ENCODE measurements at places on chromosomes 6 and 20.

DNA sequence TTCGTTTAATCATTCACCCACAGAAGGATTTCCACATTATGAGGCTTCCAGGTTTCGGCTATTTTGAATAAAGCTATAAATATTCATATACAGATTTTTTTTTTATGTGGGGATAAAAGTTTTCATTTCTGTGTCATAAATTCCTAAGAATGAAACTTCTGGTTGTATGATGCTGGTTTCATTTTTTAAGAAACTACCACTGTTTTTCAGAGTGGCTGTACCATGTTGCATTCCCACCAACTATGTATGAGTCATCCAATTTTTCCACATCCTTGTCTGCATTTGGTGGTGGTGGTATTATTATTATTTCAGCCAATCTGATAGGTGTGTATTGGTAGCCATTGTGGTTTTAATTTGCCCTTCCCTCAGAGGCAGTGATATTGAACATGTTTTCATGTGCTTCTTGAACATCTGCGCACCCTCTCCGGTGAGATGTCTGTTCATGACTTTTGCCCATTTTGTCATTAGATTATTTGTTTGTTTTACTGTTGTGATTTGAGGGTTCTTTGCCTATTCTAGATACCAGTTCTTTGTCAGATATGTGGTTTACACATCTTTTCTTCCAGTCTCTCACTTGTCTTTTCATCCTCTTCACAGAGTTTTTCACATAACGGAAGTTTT is 75.5 kb downstream of the DOK5 start:
- no peak for DNase-seq

DNA sequence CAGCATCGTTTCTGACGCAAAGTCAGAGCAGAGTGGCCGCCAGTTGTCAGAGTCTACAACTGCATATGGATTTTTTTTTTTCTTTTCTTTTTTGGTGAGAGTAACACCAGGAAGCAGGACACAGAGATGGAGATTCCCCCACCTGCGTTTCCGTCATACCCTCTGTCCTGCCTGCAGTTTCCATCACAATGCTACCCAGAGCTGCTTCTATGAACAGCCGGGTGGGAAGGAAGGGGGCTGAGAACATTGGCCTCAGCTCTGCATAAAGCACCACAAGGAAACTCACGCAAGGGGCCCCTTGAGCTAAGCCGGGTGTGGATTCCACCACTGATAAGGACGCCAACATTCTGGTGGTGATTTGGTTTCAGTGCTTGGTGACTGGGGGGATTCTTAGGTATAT is 183.5 kb upstream of the AFDN start:
- no peak for DNase-seq

DNA sequence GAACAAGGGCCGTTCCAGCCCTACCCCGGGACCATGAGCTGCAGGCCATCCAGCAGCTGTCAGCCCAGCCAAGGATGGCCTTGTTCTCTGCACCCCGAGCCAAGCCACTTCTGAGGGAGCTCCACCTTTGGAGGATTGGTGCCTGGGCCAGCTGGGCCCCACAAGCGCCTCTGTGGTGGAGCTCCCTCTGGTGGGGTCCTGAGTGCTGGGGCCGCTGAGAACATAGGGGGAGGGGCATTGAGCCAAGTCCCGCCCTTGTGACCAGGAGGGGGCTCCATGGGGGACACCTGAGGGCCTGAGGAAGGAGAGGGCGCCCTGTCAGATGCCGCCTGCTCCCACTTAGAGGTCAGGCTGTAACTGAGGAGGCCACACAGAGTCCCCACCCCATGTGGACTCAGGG is 43.2 kb downstream of the YTHDF1 start:
- no peak for DNase-seq

DNA sequence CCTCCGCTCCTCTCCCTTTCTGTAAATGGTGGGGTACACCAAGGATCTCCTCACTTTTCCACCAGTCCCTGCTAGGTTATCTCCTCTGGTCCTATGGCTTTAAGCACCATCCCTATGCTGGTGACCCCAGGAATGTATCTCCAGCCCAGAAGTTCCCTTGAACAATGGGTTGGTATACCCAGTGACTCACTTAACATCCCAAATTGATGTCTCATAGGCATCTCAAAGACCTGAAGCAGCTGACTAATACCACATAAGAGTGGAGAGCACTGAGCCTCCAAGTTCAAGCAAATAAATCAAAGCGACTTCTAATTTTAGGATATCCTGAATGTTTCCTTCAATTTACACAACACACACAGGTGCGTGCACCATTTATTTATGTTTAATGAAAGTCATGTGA is 48.3 kb downstream of the ADGRF1 start:
- no peak for DNase-seq

- no peak for DNase-seq
Observed at GRCh38 chr20:16864963-16865362, 116.8 kb downstream of the OTOR start.

DNA sequence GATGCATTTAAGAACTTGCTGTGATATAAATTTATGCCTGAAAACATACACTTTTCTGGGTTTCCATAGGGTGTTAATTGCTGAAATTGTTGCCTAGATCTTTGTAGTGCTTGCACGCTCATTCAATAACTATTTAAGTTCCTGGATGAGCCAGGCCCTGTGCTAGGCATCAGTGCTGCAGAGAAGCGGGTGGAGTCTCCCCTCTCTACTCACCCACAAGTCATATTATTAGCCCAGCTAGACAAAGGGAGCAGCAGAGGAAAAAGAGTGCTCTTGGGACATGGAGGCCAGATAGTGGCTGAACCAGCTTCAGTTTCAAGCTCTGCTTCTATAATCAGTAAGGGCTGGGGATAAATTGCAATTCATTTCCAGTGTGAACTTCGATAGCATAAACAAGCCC is 329.1 kb downstream of the TFAP2B start:
- DNase-seq = no peak

DNA sequence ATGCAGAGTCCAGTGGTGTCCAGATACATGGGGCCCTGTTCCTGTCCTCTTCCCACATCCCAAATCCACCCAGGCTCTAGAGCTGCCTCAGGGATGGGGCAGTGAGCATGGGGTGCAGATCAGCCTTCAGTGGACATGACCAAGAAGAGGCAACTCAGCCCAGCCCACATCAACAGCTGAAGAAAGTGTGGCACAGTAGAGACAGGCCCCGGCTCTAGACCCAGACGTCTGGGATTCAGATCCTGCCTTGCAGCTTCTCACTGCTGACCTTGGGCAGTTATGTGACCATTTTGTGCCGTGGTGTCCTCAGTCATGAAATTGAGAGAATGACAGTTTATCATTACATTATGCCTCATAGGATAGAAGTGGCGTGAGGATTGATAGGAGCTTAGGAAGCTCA is 54.6 kb upstream of the CST7 start:
- no peak for DNase-seq

DNA sequence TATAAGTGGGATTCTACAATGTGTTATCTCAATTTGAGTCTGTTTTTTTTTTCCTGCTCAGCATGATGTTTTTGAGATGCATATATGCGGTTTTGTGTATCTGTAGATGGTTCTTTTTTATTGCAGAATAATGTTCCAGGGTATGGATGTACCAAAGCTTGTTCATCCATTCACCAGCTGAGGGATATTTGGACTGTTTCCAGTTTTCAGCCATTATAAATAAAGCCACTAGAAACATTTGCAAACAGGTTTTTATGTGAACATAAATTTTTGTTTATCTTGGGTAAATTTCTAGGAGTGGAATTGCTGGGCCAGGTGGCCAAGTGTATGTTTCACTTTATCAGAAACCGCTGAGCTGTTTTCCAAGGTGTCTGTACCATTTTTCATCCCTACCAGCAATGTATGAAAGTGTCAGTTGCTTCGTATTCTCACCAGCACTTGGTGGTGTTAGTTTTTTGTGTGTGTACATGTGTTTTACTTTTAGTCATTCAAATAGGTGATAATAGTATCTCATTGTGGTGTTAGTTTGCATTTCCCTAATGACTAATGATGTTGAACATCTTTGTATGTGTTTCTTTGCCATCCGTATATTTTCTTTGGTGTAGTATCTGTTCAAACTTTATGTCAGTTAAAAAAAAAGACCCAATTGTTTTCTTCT is 124.2 kb downstream of the CEBPB start:
- DNase-seq = no peak

DNA sequence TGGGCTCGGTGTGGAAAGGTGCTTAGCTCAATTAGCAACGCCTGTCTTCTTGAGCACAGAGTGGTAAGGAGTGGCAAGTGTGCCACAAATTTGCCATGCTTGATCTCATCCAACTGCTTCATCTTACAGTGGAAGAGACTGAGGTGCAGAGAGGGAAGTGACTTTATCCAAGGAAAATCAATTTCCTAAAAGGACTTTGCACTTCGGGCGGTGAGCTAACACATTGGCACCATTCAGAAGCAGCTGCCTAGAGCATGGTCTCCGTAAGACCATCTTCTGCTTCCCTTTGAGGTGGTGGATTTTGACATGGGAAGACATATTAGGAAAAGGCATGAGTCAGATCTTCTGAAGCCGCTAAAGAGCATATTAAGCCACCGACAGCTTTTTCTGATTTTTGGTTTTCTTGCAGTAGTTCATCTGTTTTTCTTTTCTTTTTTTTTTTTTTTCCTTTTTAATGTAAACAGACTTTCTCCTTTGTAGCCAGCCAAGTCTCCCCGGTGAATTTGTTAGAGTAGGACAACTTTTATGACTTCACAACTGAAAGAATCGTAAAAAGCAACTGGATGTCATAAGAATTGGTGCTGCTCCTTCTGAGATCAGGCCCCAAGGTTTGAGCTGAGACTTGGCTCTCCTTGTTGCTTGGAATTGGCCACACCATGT is 273.2 kb downstream of the CDC5L start:
- no peak for DNase-seq

GRCh38 chr6:87053312-87053711 is 41.6 kb downstream of the CGA start:
- DNase-seq = no peak

- DNase-seq = no peak
Observed at GRCh38 chr20:58473453-58474425, 41.5 kb downstream of the APCDD1L start.

DNA sequence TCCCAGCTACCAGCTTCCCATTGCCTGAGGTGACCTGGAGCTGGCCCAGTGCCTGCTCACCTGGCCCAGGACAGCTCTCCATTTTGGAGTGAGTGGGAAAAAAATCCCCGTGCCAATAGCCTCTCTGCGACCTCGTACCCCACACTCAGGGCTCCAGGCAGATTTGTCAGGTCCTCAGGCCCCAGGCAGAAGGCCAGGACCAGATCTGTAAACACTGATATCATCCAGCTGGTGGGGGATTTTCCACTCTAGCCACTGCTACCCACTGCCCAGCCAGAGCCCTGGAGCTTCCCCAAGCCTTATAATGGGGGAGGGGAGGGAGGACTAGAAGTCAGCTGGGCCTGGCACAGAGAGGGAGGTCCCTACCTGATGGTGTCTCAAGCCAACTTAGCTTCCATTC is 1.3 kb upstream of the PGC start:
- DNase-seq = no peak

DNA sequence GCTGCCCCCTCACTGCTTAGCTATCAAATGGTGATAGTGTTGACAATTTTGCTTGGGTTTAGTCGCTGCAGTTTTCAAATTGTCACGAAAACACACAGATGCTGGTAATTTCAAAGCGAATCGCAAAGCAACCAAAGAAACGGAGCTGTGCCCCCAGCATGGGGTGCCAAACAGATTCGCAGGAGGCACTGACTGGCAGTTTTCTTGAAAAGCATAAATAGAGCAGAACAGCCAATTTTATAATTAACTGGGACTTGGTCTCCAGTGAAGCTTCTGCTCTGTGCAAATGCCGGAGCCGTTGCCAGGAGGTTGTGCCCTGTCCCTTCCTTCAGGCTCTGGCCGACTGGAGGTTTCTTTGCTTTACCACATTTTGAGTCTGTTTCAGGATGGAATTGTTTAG is 18.8 kb downstream of the ARHGAP40 start:
- DNase-seq = no peak

GRCh38 chr6:89350281-89350966 is 2.1 kb downstream of the UBE2J1 start:
- peak; percentile 47 for DNase-seq

DNA sequence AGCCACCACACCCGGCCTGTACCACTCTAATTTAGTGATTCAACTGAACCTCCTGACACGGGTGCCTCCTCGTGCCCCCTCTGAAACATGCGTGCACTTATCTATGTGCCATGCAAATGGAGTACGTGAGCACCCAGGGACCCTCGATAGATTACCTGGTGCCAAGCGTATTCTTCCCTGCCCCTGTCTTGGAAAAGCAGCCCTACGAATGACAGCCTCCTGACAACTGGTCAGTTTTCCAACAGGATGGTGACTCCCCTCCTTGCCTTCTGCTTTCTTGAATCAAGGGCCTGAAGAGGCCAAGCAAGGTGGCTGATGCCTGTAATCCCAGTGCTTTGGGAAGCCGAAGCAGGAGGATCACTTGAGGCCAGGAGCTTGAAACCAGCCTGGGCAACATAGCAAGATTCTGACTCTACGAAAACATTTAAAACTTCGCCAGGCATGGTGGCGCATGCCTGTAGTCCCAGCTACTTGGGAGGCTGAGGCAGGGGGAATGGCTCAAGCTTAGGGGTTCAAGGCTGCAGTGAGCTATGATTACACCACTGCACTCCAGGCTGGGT is 25.4 kb upstream of the SYNJ2 start:
- DNase-seq = no peak

GRCh38 chr6:166567107-166567506 is 19.4 kb downstream of the RAMACL start:
- no peak for DNase-seq

GRCh38 chr6:38245295-38245694 is 394.4 kb downstream of the BTBD9 start:
- no peak for DNase-seq

DNA sequence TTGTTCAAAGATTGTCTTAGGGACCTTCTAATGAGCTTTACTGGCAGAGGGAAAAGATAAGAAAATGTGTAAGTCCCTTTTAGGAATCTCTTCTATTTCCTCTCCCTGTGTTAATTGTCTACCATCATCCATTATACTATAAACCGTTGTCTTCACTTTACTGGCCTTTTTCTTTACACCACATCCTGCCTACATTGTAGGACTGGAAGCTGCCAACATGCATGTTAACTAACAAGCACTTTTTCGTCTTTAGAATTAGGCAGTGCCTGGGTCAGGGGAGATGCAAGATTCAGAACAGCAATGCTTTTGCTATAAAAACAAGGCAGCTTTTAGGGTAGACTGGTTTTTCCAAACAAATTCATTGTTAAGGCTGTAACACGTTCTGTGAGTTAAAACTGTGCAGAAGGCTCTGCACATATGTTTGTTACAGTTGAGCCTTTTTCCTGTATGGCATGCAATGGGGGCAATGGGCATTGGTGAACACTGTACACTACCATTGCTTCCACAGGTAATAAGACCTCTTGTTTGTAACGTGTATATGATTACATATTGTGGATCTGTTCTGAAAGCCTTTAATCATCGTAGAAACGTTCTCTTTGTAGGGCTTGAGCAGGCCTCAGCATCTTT is 10.9 kb upstream of the PKIG start:
- no peak for DNase-seq

- DNase-seq = no peak
Observed at GRCh38 chr6:14016935-14017625, 92.3 kb downstream of the RNF182 start.
